ENCODE measurements at places on chromosomes 1 and 21.

DNA sequence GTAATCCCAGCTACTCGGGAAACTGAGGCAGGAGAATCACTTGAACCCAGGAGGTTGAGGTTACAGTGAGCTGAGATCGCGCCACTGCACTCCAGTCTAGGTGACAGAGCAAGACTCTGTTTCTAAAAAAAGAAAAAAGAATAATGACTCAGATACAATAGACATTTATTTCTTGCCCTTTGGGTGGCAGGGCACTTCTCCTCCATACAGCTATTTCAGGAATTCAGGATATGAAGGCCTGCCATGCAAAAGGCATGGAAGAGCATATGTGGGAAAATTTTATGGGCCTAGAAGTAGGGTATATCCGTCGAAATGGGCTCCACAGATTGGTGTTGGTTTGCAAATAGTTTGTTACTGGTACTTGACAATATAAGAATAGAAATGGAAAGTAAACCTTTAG, 20.2 kb upstream of the POGZ start:
- no peak for DNase-seq
- H3K4me3 ChIP-seq: no peak overlapping the region
- no peak overlapping the region for H3K27ac ChIP-seq
- H3K27me3 ChIP-seq: peaks cover 3% of the 10 kb centered on the region
- H3K4me1 ChIP-seq: peaks cover 9% of the 10 kb centered on the region

GRCh38 chr21:31885146-31885545, 12.3 kb downstream of the HUNK start:
- H3K27ac ChIP-seq: no peak overlapping the region
- no peaks in the 10 kb centered on the region for H3K4me1 ChIP-seq
- H3K36me3 ChIP-seq: no peaks in the 10 kb centered on the region

DNA sequence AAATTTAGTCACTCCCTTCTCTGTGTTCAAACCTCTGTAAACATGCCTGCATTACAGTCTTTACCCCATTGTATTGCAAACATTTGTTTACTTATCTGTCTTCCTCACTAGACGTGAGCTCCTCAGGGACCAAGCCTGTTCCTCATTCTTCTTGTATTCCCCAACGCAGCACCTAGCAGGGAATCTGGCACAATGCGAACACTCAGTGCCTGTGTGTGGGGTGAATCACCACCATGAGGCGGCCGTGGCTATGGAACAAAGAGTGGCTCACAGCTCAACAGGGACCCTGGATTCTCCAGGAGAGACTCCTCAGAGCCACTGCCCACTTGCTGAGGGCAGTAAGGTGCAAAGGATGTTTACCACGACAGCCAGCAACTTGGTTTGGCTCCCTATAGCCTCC, 95.9 kb downstream of the DDX20 start:
- H3K27me3 ChIP-seq: peaks cover 6% of the 10 kb centered on the region
- no peak overlapping the region for H3K27ac ChIP-seq
- DNase-seq: no peak
- H3K4me3 ChIP-seq: no peak overlapping the region

GRCh38 chr1:119943216-119943615, 46.9 kb upstream of the ADAM30 start:
- H3K27me3 ChIP-seq: no peaks in the 10 kb centered on the region
- H3K36me3 ChIP-seq: peaks cover 26% of the 10 kb centered on the region
- H3K27ac ChIP-seq: no peak overlapping the region
- no peak overlapping the region for H3K4me3 ChIP-seq
- DNase-seq: no peak

- H3K4me1 ChIP-seq: peaks cover 4% of the 10 kb centered on the region
- H3K36me3 ChIP-seq: no peaks in the 10 kb centered on the region
- DNase-seq: no peak
- H3K4me3 ChIP-seq: no peak overlapping the region
Measured at GRCh38 chr1:115925467-115925866, 50.8 kb upstream of the SLC22A15 start.

- H3K4me1 ChIP-seq: no peaks in the 10 kb centered on the region
- no peak overlapping the region for H3K27ac ChIP-seq
- peaks cover 1% of the 10 kb centered on the region for H3K27me3 ChIP-seq
- DNase-seq: no peak
- H3K36me3 ChIP-seq: no peaks in the 10 kb centered on the region
Measured at GRCh38 chr1:56545711-56546110, 33.7 kb downstream of the PLPP3 start.

GRCh38 chr21:27077501-27077900, 110.6 kb upstream of the ADAMTS5 start:
- no peaks in the 10 kb centered on the region for H3K4me1 ChIP-seq
- H3K27ac ChIP-seq: no peak overlapping the region
- H3K27me3 ChIP-seq: no peaks in the 10 kb centered on the region
- no peak overlapping the region for H3K4me3 ChIP-seq
- DNase-seq: no peak

DNA sequence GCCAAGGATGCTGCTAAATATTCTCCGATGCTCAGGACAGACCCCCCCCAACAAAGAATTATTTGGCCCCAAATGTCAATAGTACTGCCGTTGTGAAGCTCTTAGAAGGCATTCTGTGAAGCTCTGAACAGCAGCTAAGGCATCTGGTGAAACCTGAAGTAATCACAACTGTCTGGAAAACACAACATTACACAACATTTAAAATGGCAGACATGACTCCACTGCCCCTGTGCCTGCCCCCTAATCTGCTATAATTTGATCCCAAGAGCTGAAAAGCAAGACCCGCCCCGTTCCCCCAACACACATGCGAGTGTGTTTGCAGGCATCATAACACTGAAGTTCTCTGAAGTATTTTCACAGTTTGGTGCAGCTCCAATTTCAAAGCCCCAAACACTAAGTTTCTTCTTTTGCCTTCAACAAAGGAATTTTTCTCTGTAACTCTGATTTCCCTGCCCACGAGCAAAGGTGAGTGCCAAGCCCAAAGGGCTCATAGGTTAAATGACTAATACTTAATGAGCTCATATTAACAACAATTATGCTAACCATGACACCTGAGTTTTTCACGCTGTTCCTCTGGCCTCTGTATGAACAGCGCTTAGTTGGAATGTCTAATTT, 129.2 kb downstream of the CLIC6 start:
- H3K27me3 ChIP-seq: no peaks in the 10 kb centered on the region
- no peak for DNase-seq
- H3K27ac ChIP-seq: peak overlapping the region; percentile 65
- H3K36me3 ChIP-seq: peaks cover 63% of the 10 kb centered on the region

DNA sequence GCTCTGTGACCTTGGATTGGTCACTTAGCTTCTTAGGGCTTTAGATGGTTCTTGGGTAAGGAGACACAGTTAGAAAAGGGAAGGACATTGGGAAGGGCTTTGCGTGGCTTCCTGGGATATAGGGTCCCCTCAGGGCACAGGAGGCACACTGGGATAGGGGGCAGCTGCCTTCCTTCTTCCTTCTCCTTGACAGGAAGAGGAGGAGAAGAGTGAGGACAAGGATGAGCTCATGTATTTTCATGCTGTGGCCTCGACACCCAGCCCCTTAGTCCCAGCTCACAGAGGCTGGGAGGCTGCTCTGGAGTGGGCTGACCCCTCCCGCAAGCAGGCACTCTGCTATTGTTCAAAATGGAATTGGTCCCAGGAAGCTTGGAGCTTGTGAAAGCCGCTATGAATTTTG, 45.7 kb upstream of the POU3F1 start:
- no peak overlapping the region for H3K4me3 ChIP-seq
- H3K36me3 ChIP-seq: no peaks in the 10 kb centered on the region
- no peak for DNase-seq
- H3K27ac ChIP-seq: no peak overlapping the region
- H3K4me1 ChIP-seq: no peaks in the 10 kb centered on the region

GRCh38 chr1:233869680-233870079, 34.8 kb upstream of the SLC35F3 start:
- H3K4me1 ChIP-seq: no peaks in the 10 kb centered on the region
- H3K27me3 ChIP-seq: peaks cover 9% of the 10 kb centered on the region
- no peak for DNase-seq
- H3K27ac ChIP-seq: no peak overlapping the region
- no peaks in the 10 kb centered on the region for H3K36me3 ChIP-seq

GRCh38 chr1:107184888-107185287, 44.0 kb downstream of the NTNG1 start:
- no peaks in the 10 kb centered on the region for H3K36me3 ChIP-seq
- H3K27me3 ChIP-seq: peaks cover 7% of the 10 kb centered on the region
- H3K4me3 ChIP-seq: no peak overlapping the region
